Natural killer cell treated with Interleukin-12 subunit alpha and Interleukin-12 subunit beta and Interleukin-15 and Interleukin-18, amount 100 ng/mL, for 72 hours (primary cell): ENCODE measurements at places on chromosomes 4 and X. TPM values are rescaled to one million over a fixed set of nuclear protein-coding genes. Genes with fewer than 3 reads are reported as not detected.

Gene LRRC66
- total RNA-seq: 0.17 TPM

Gene S100G
- not detected for total RNA-seq

Gene STOX2
- total RNA-seq: not detected

Gene IGFBP7
- total RNA-seq: 82.1 TPM

Gene WAS
- 109 TPM for total RNA-seq

Gene RADX
- total RNA-seq: 7.6 TPM

Gene HPGD
- 7.3 TPM for total RNA-seq

Gene KCNIP4
- total RNA-seq: not detected

Gene RASSF6
- total RNA-seq: not detected

Gene TXK
- total RNA-seq: 26.1 TPM

Gene RHOXF1
- total RNA-seq: not detected

Gene AREG
- 0.38 TPM for total RNA-seq

Gene RAB39B
- 7.5 TPM for total RNA-seq

Gene LPAR4
- total RNA-seq: not detected

Gene COL4A6
- not detected for total RNA-seq

Gene SSX2B
- not detected for total RNA-seq

Gene TASL
- total RNA-seq: 7.2 TPM

Gene ITM2A
- total RNA-seq: 37.0 TPM

Gene RAB41
- total RNA-seq: not detected

Gene CASP6
- 5.3 TPM for total RNA-seq

Gene LNX1
- total RNA-seq: not detected

Gene OR13H1
- total RNA-seq: not detected

Gene FREM3
- not detected for total RNA-seq

Gene PNCK
- total RNA-seq: not detected

Gene MGAT4D
- not detected for total RNA-seq
